ENCODE measurements at places on chromosomes 13 and 19.

DNA sequence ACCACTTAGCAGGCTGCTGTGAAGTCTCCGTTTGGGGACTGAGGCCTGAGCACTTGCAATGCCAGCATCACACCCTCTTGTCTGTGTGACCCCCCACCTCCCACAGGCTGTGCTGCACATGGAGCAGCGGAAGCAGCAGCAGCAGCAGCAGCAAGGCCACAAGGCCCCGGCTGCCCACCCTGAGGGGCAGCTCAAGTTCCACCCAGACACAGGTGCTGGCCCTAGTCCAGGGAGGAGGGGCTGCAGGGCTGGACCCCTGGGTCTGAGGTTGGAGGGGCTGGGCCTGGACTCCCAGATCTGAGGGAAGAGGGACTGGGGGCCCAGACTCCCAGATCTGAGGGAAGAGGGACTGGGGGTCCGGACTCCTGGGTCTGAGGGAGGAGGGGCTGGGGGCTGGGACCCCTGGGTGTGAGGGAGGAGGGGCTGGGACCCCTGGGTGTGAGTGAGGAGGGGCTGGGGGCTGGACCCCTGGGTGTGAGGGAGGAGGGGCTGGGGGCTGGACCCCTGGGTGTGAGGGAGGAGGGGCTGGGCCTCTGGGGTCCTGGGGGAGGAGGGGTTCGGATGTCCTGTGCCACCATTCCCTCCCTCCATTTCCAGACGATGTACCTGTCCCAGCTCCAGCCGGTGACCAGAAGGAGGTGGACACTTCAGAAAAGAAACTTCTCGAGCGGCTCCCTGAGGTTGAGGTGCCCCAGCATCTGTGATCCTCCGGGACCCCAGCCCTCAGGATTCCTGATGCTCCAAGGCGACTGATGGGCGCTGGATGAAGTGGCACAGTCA lies 11.6 kb upstream of the DHDH start:
- no peak for DNase-seq

DNA sequence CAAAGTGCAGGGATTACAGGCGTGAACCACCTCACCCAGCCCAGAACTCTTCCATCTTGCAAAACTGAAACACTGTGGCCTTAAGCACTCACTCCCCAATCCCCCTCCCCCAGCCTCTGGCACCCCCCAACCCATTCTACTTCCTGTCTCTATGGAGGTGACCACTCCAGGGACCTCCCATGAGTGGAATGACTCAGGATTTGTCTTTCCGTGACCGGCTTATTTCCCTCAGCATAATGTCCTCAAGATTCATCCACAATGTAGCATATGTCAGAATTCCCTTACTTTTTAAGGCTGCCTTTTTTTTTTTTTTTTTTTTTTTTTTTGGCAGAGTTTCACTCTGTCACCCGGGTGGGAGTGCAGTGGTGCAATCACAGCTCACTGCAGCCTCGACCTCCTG lies 3.6 kb upstream of the F2RL3 start:
- no peak for DNase-seq

GRCh38 chr19:55591555-55591954 lies 7.8 kb downstream of the FIZ1 start:
- DNase-seq, result no peak

GRCh38 chr19:45087531-45087930 lies 5.4 kb upstream of the PPP1R37 start:
- no peak for DNase-seq

GRCh38 chr19:13670846-13671245 lies 93.5 kb upstream of the MRI1 start:
- DNase-seq, result no peak

GRCh38 chr13:27961227-27962085 lies 7.7 kb downstream of the CDX2 start:
- DNase-seq, result no peak

- no peak for DNase-seq
Measured at GRCh38 chr19:6378041-6378440, 2.3 kb upstream of the PSPN start.

- DNase-seq, result no peak
Measured at GRCh38 chr13:60220072-60220471, 56.3 kb upstream of the DIAPH3 start.

- no peak for DNase-seq
Measured at GRCh38 chr13:112764028-112764427, 74.2 kb downstream of the ATP11A start.

GRCh38 chr13:35225159-35225558 lies 251.3 kb downstream of the MAB21L1 start:
- DNase-seq, result no peak

GRCh38 chr13:79289571-79289970 lies 116.5 kb downstream of the RBM26 start:
- DNase-seq, result no peak

GRCh38 chr13:94707400-94708021 lies 4.8 kb downstream of the SOX21 start:
- DNase-seq, result no peak

- no peak for DNase-seq
Measured at GRCh38 chr13:97259410-97259797, 37.3 kb downstream of the MBNL2 start.

DNA sequence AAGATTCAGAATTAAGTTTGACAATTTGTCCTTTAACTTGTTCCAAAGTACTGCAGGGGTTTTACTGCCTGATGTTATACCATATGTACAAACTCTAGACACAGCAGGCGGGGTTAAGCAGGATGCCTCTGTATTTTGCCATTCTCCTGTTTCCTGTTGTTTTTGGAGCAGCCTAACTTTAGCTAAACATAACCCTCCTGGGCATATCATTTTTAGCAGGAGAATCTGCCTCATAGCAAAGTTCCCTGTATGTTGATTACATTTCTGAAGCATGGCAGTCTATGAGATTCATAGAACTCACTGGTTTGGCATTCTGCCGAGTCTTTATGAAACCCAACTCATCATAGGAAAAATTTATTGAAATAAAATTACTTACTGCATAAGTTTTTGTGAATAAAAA lies 5.2 kb downstream of the LHFPL6 start:
- DNase-seq, result no peak

- no peak for DNase-seq
Measured at GRCh38 chr19:48784527-48784926, 26.3 kb downstream of the BCAT2 start.

- no peak for DNase-seq
Measured at GRCh38 chr19:50531171-50531612, 17.5 kb upstream of the ASPDH start.

DNA sequence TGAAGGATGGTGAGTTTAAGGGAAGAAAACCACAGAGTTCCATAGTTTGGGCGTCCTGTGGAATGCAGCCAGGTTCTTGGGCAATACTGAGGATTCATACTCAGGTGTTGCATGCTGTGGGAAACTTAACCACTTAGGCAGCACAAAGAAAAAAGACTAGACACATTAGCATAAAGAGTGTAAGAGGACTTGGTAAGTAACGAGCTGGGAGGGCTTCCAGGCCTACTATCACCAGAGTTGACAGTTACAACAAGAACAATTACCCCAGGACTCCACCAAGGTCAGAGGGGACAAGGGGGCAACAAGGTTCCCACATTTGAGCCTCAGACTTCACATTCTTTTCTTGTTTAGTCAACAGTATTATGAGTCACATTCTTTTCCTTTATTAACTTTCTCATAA lies 33.2 kb downstream of the KCTD12 start:
- DNase-seq, result no peak

- peak; percentile 30 for DNase-seq
Measured at GRCh38 chr19:35216833-35217648, 11.5 kb downstream of the FAM187B start.

- no peak for DNase-seq
Measured at GRCh38 chr13:114140131-114140905, 7.9 kb upstream of the RASA3 start.

- no peak for DNase-seq
Measured at GRCh38 chr13:51873117-51873798, 11.5 kb downstream of the CCDC70 start.

- DNase-seq, result no peak
Measured at GRCh38 chr13:42836930-42837690, 55.7 kb downstream of the FAM216B start.

DNA sequence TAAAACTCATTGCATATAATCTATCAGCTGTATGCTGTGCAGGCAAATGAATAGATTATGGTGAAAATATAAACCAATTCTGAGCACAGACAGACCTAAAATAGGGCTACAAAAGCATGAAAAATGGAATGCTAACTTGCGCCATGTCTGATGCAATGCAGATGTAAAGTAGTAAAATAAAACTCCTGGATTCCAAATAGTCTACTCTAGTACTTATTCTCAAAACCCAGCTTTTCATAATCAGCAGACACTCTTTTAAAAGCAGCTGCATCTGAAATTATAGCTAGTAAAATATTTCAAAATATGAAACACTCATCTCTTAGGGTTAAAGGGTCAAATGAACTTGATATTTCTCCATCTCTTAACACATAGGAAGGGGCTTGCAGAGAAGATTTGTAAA lies 4.7 kb upstream of the POMP start:
- DNase-seq, result no peak

DNA sequence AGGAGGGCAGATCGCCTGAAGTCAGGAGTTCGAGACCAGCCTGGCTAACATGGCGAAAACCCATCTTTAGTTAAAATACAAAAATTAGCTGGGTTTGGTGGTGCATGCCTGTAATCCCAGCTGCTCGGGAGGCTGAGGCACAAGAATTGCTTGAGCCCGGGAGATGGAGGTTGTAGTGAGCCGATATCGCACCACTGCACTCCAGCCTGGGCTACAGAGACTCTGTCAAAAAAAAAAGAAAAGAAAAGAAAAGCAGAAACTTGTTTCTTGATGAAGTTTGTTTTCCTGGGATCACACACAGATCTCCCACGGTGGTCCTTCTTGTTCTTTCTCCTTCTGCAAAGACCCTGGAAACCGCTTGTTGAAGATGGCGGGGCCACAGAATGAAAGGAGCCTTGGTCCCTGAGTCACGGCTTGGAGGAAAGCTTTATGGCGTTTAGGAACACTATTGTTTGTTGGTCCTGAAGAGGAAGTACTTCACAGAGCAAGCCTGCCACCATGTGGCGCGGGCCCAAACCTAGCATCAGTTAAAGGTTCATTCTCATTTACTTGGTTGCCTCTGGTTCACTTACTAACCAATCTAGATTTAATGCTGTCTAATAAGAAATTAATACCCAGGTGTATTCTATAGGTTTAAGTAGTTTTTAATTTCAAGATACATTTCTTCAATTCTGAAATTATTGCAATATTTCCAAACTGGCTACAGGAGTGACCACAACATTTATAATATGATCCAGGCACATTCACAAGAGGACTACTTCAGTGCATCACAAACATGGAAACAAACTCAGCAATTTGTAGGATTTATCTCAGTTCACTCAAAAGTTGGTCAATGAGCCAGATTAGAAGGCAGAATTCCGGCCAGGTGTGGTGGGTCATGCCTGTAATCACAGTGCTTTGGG lies 21.3 kb upstream of the ARL11 start:
- DNase-seq, result peak; percentile 34

DNA sequence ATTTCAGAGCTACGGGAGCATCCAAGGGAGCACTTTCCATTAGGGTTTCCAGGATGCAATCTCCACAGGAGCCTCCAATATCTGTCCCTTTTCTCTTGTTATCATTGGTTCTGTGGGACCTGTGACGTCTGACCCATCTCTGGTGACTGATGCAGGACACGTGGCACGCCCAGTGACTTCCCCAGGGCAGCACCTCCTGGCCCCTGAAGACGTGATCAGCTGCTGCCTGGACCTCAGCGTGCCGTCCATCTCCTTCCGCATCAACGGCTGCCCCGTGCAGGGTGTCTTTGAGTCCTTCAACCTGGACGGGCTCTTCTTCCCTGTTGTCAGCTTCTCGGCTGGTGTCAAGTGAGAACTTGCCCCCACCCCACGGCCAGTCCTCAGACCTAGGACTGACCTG lies 25.5 kb downstream of the RYR1 start:
- DNase-seq, result no peak

GRCh38 chr13:43986421-43986981 lies 106.8 kb downstream of the LACC1 start:
- DNase-seq, result no peak

DNA sequence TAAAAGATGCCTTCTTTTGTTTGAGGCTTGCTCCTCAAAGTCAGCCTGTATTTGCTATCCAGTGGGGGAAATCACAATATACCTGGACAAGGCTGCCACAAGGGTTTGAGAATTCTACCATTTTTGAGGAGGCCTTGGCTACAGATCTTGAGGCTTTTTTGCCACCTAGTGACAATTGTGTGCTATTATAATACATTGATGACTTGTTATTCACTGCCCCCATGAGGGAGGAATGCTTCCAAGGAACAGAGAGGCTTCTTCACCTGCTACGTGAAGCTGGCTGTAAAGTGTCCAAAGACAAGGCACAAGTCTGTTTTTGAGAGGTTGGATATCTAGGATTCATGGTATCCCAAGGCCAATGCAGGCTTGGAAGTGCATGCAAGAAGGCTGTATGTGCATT lies 72.5 kb downstream of the ZNF708 start:
- DNase-seq, result no peak

DNA sequence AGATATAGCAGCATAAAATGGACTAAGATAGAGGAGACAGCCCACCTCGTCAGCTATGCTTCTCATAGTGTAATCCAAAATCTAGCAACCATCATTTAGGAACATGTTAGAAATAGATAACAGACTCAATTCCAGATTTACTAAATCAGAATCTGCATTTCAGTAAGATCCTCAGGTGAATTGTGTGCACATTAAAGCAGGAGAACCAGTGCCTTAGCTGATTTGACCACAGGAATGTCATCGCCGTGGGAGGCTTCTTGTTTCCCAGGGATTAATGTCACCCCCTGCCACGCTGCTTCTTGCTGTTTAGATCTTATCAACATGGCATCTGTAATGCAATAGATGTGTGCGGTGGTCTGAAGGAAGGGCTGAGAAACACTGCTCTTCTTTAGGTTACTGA lies 84.0 kb downstream of the GPC5 start:
- DNase-seq, result no peak

DNA sequence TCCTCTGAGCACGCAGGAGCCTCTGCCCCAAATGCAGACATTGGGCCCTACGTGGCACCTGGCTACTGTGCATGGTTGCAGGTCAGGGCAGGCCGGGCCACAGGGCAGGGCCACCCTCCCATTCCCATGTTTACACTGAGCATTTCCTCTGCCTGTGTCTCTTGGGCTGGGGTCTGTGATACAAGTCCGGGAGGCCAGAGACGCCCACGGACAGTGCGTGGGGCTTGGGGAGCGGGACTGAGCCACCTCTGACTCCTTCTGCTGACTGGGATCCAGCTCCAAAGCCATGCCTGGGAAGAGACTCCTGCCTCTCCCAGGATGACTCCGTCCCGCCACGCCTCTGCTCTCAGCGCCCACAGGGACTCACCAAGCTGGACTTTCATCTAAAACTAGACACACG lies 18.8 kb downstream of the GAS6 start:
- no peak for DNase-seq

GRCh38 chr19:49408816-49409440 lies 14.3 kb downstream of the PTH2 start:
- no peak for DNase-seq

- no peak for DNase-seq
Measured at GRCh38 chr13:97107815-97108529, 113.7 kb upstream of the OXGR1 start.

DNA sequence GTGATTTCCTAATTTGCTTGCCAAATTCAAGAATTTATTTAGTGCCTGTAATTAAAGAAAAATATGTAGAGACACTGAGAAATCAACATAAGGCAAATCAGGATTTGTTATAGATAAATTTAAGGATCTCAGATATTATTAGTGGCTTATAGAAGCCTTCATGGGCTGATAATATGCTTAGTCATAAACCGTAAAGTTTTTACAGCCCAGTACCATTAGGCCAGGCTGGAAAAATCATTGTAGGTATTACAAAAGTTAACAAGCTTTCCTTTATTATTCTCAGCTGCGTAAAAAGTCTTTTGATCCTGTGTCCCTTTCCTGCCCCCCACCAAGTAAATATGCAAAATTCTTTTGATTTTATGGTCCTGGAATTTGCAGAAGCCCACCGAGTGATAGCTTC lies 58.2 kb downstream of the SLITRK6 start:
- no peak for DNase-seq
